ENCODE measurements at places on chromosomes 2 and 18.

DNA sequence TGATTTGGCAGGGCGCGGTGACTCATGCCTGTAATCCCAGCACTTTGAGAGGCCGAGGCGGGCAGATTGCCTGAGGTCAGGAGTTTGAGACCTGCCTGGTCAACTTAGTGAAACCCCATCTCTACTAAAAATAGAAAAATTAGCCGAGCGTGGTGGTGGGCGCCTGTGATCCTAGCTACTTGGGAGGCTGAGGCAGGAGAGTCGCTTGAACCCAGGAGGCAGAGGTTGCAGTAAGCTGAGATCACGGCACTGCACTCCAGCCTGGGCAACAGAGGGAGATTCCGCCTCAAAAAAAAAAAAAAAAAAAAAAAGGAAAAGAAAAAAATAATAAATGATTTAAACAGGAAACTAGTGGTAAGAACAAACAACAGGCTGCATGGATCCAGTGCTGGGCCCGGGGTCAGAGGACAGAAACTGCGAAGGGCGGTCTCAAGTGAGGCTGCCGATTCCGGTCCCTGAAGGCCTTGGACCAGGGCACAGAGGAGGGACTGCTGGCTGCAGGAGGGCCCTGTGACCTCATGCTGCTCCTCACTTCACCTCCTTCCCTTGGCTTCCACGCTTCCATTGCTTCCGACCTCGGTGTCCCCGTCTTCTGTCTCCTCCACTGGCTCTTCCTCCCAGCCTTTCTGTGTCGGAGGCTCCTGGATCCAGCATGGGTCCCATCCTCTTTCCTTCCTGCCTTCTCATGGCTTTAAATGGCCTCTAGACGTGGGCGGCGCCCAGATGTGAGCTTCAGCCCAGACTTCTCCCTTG lies 2.1 kb upstream of the GRHL1 start:
- DNase-seq = no peak

- DNase-seq = no peak
Observed at GRCh38 chr2:239715202-239715601, 309.9 kb downstream of the NDUFA10 start.

DNA sequence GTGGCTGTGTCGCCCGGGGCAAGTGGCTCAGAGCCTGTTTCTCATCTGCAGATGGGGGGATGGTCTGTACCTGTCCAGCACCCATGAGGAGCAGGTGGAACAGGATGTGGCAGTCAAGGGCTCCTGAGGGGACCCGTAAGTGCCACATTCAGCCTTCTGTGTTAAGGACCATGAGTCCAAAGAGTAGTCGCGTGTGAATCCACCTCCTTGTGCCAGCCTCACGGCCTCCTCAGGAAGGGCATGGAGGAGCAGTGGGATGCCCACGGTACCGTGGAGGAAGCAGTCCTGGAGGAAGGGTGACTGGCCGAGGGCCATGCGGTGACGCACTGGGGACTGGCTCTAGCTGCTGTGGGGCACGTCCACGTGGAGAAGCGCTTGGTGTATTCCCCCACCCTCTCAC lies 61.1 kb downstream of the ODC1 start:
- DNase-seq = no peak

GRCh38 chr2:168471163-168471475 lies 15.0 kb downstream of the CERS6 start:
- no peak for DNase-seq

DNA sequence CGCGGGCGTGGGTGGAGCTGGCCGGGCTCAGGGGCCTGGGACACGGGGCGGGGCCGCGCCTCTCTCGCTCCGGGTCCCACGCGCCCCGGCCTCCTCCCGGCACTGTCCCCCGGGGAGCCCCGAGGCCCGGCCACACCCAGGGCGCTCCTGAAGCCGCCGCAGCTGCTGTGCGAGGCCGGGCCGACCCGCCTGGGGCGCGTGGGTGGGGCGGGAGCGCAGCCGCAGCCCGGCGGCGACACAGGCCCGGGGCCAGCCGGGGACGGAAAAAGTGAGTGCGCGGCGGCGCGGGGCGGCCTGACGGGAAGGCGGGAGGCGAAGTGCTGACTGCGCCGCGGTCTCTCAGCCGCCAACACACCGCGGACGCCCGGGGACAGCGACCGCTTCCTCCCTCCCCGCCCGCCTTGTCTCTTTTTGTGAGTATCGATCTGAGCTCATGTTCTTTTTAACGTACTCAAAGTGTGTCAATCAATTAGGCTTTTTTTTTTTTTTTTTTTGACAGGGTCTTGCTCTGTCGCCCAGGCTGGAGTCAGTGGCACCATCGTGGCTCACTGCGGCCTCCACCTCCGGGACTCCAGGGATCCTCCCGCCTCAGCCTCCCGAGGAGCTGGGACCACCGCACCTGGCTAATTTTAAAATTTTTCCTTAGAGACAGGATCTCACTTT lies 14.5 kb downstream of the PDCD1 start:
- DNase-seq = peak; percentile 50

DNA sequence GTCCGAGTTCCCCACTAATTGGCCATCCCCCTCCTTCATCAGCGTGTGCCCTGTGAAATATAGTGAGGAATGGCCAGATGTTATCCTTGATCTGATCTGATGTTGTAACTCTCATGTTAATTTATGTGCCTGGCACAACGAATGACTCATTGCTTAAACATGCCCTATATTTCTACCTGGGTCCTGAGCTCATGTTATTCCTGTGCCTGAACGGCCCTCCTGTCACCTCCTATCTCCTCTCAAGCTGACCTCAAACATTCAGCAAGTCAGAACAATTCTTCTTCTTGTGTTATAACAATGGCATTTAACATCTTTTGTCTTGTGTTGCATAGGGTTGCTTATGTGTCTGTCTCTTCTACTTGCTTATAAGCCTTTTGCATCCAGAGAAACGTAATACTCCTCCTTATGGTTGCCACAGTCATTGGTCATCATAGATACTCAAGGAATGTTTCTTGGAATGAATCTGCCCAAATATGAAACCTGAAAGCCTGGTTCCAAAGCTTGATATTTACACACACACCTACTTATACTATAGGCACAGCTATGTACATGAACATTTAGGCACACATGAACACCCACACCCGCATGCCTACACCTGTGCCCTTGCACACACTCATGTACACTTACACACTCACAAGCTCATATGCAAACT lies 80.2 kb upstream of the PHLPP1 start:
- DNase-seq = no peak

DNA sequence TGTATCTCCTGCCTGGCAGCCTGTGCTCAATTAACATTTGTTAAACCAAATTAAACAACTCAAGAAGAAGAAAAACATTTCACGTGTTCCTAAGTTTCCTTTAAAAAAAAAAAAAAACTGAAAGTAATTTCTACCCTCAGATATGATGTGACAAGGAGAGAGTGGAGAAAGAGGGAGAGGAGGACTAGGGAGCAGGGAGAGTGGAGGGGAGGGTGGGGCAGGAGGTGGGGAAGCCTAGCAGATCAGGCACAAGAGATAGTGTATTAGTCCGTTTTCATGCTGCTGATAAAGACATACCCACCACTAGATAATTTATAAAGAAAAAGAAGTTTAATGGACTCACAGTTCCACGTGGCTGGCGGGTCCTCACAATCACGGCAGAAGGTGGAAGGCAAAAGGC lies 46.4 kb downstream of the CYP1B1 start:
- DNase-seq = no peak
